ENCODE measurements at places on chromosomes 13 and 19. TPM values are rescaled to one million over a fixed set of nuclear protein-coding genes. Genes with fewer than 3 reads are reported as not detected.

DNA sequence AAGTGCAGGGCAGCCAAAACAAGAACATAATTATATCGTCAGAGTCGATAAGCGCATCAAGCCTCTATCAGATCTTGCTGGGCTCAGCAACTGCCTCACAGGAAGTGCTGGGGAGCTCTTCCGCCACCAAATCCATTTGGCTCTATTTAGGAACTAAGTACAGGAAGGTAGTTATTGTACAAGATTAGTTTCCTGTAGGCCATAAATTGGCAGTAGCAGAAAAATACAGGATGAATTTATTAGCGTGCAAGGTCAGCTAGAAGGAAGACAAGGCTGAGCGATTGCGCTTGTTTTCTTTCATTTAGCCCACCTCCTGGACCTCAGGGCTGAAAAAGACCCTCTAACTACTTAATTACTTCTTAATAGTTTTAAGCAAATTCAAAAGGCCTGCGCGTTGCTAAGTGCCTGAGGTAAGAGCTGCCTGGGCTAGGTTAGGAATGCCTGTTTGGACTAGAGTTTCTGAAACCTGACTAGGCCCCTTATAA is 118.5 kb downstream of the IRS2 start:
- no peak for DNase-seq
- H3K27ac ChIP-seq: no peak overlapping the region
- no peak overlapping the region for H3K4me3 ChIP-seq
- no peaks in the 10 kb centered on the region for H3K36me3 ChIP-seq
- no peaks in the 10 kb centered on the region for H3K4me1 ChIP-seq

NOVA2 gene
- total RNA-seq: 0.87 TPM

DNA sequence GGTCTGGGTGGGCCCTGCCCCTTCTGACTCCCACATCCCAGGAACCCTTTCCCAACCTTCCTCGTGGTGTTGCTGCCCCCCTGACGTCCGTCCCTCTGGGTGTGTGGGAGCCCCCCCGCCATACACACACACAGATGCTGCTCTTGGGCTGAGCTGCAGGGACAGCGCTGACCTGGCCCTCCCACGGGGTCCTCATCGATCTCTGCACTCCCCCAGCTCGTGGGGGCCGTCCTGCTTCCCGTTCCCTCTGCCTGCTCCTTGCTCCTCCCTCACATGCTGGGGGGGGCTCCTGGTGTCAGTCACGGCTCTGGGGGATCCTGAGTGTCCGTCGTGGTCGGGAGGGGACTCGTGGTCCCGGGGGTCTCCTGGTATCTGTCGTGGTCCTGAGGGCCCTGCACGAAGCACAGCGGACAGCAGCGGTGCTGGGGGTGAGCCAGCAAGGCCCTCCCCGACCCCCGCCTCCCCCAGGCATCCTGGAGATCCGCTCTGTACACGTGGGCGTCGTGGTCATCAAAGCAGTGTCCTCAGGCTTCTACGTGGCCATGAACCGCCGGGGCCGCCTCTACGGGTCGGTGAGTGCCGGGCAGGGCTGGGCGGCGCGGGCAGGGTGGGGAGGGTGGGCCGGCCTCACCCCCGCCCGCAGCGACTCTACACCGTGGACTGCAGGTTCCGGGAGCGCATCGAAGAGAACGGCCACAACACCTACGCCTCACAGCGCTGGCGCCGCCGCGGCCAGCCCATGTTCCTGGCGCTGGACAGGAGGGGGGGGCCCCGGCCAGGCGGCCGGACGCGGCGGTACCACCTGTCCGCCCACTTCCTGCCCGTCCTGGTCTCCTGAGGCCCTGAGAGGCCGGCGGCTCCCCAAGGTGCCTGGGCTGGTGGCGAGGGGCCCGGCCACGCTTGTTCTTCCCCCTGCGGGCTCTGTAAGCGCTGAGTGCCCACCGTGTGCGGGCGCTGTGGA is 3.4 kb downstream of the FGF22 start:
- DNase-seq: no peak
- no peak overlapping the region for H3K27ac ChIP-seq
- no peaks in the 10 kb centered on the region for H3K4me1 ChIP-seq
- H3K27me3 ChIP-seq: no peaks in the 10 kb centered on the region

CRB3 gene
- total RNA-seq: 20.6 TPM

CNN1 gene
- 8.5 TPM for total RNA-seq

ZNF177 gene
- not detected for total RNA-seq

USHBP1 gene
- 2.2 TPM for total RNA-seq

- no peaks in the 10 kb centered on the region for H3K4me1 ChIP-seq
- H3K36me3 ChIP-seq: no peaks in the 10 kb centered on the region
- DNase-seq: no peak
- no peak overlapping the region for H3K27ac ChIP-seq
- no peak overlapping the region for H3K4me3 ChIP-seq
Measured at GRCh38 chr19:33831825-33832224, 35.2 kb downstream of the KCTD15 start.
